ENCODE measurements at places on chromosomes 6 and 20.

DNA sequence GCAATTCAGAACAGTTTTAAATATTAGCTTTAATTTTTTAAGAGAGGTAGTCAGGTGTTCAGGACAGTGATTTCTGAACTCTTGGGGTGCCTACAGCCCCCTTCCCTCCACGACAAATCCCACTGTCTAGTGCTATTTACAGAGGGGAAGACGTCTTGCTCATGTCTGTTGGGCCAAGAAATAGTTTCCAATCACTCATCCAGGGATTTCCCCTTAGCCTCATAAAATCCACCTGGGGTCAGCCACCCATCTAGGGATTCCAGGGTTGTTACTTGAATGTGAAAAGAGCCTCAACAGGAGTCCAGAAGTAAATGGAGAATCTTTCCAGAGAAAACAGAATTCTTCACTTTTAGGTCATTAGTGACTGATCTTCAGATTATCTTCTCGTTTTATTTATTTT, 37.0 kb downstream of the BICRAL start:
- DNase-seq: no peak

DNA sequence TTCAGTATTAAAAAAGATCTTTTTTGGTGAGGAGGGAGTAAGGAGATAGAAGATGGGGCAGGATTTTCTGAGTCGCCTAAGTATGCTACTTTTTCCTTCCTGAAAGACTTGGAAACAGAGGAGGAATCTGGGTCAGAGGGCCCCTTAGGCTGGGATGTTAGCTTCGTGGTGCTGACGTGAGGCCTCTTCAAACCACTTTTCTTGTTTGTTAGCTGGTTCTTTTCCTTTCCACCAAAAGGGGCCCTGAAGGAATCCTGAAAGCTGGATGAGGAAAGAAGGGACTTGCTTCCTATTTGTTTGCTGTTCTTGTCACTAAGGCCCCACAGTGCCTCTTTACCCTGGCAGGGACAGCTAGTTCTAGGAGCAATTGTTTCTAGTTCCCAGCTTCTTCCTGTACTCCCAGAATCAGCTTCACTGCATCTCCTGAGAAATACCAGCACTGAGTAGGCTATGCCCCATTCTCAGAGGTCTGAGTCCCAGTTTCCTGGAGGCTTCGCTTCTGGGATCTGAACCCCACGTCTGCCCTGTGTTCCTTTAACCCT, 2.2 kb upstream of the IL20RA start:
- no peak for DNase-seq

- no peak for DNase-seq
Measured at GRCh38 chr20:59891581-59891980, 41.9 kb downstream of the SYCP2 start.

- no peak for DNase-seq
Measured at GRCh38 chr6:111552241-111552744, 53.4 kb downstream of the TRAF3IP2 start.

DNA sequence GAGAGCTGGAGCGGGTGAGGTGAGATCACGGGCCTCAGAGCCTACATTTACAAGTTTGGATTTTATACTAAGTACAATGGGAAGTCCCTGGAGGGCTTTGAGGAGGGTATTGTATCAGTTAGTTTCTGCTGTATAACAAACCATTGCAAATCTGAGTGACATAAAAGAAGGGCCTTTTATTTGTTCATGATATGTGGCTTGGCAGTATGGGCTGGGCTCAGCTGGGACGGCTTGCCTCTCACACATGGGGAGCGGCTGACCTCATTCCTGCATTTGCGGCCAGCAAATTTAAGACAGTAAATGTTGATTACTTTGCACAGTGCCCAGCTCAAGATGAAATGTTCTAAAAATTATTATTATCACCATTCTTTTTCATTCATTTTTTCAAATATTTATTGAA, 21.7 kb downstream of the GDAP1L1 start:
- DNase-seq: no peak

GRCh38 chr6:13709689-13710551, 1.7 kb downstream of the RANBP9 start:
- no peak for DNase-seq

- DNase-seq: no peak
Measured at GRCh38 chr20:6277661-6278240, 154.9 kb upstream of the FERMT1 start.

GRCh38 chr20:5730131-5730530, 20.1 kb upstream of the SHLD1 start:
- DNase-seq: no peak

DNA sequence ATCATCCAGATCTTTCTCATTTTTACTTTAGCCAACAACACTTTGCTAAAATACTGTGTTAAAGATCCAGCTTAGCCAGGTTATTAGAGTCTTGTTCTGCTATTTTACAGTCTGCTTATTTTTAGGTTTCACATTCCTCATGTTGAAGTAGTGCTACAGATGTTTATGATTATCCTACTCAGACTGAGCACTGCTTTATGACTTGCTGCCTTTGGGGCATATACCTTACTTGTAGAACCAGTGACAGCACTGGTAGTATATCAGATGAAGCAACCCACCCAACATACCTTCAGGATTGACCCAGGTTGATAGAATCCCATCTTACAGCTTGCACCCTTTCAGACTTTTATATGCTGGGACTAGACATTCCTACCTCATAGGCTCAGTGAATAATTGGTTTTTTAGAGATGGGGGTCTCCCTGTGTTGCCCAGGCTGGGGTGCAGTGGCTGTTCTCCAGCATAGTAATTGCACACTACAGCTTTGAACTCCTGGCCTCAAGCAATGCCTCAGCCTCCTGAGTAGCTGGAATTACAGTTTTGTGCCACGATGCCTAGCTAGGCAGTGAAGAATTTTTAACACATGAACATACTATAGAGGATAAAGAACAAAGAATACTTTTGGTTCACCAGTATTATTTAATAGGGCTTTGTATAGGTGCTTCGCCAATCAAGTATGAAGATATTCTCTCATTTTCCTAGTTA, 63.8 kb upstream of the DYNLRB1 start:
- DNase-seq: no peak

- DNase-seq: no peak
Measured at GRCh38 chr6:16031278-16031981, 97.5 kb upstream of the MYLIP start.

GRCh38 chr6:112749673-112750072, 402.5 kb downstream of the RFPL4B start:
- DNase-seq: no peak

DNA sequence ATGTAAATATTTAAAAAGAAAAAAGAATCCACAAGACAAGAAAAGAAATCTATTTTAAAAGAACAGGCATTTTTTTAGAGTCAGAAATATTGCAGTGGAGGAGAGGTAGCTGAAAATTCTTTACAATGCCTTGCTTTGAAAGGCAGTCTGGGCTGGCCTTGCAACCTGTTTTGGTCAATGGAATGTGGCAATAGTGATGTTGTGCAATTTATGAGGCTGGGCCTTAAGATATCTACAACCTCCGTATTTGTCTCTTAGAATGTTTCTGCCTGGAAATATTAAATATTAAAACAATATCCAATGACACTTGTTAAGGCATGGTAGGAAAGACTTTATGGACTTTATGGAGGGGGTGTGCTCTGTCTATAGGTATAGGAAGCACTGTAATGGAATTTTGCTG, 14.8 kb upstream of the SCGN start:
- no peak for DNase-seq

GRCh38 chr6:90131614-90132423, 164.8 kb downstream of the BACH2 start:
- no peak for DNase-seq

- DNase-seq: no peak
Measured at GRCh38 chr6:1117530-1118286, 194.2 kb upstream of the FOXQ1 start.

DNA sequence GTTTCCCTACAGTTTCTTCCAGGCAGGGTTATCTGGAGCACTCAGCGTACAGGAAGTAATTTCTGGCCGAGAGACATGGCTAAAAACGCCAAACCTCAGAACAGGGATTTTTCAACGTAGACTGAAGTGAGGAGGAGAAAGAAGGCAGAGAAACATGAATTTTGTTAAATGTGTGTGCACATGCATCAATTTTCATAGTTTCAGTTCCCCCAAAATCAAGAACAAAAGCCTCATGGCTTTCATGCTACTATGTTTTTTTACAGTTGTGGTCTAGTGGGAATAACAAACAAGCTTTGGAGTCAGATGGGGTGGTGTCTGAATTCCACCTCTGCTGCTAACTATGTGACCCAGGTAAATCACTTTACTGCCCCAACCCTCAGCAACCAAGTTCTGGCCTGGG, 4.9 kb downstream of the TOMM34 start:
- DNase-seq: no peak

DNA sequence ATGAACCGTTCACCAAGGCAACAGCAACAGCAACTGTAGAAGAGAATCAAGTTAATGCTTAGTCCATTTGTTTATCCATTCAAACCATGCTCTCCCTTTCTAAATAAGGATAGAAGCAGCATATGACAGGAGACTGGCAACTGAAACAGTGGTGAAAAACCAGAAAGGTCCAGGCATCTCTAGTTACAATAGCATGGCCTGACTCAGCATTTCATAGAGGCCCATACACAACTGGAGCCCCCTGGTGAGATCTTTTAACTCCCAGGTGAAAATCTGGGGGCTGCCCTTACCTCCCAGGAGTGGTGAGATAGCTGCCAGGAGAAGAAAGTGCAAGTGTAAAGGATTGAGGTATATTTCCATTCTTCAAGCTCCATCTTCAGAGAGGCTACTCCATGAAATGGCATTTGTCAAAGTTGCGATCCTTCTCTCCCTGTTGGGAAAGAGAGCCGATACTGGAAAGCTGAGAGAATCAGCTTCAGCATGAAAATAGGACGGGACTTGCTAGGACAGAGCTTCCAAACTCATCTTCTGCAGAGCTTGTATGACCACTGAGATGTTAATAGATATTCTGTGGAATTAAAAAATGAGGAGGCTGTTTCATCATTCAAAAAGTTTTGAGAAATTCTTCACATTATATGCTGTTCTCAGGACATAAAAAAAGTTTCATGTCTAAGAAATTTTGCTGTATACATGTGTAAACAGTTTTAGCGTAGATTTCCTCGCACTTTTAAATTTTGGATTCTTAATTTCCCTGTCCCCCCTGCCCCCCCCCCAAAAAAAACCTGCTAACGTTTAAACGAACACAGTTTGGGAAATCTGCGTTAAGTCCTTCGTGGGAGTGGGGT, 10.9 kb upstream of the SLC2A12 start:
- DNase-seq: no peak

- DNase-seq: no peak
Measured at GRCh38 chr6:132961610-132962009, 147.2 kb downstream of the RPS12 start.

DNA sequence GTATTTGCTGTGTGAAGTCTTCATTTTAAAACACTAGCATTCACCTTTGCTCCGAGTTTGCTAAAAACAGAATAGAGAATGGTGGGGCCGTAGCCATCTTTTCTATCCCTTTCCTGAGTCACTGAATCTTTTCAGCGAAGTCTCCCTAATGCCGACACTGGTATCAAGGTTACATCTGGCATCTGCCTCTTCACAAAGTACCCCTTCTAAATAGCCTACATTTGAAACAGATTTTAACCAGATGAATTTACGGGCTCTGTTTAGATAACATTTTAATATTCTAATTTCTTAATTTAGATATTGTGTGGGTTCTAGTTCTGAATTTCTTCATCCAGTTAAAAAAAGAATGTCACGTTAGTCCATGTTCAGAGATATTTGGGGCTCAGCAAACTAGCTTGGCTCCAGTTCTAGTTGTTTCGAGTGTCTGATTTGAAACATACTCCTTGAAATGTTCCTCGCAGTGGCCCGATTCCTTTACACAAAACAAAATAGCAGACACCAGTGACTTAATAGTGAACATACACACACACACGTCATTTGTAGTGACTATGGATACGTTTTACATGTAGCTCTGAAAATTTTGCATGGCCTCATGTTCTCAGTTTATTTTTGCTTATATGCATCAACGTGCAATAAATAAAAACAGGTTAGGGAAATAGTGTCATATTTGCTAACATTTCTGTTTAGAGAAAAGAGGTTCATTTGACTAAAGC, 15.1 kb downstream of the DSP start:
- no peak for DNase-seq

DNA sequence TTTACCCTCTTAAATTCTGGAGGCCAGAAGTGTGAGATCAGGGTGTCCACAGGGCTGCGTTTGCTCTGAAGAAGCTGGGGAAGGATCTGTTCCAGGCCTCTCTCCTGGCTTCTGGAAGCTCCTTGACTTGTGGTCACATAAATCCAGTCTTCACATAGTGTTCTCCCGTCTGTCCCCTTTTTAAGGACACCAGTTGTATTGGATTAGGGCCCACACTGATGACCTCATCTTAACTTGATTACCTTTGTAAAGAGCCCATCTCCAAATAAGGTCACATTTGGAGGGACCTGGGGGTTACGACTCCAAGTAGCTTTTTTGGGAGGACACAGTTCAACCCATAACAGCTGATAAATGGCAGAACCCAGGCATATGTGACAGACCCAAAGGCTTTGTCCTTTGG, 20.0 kb upstream of the WFDC2 start:
- DNase-seq: no peak

DNA sequence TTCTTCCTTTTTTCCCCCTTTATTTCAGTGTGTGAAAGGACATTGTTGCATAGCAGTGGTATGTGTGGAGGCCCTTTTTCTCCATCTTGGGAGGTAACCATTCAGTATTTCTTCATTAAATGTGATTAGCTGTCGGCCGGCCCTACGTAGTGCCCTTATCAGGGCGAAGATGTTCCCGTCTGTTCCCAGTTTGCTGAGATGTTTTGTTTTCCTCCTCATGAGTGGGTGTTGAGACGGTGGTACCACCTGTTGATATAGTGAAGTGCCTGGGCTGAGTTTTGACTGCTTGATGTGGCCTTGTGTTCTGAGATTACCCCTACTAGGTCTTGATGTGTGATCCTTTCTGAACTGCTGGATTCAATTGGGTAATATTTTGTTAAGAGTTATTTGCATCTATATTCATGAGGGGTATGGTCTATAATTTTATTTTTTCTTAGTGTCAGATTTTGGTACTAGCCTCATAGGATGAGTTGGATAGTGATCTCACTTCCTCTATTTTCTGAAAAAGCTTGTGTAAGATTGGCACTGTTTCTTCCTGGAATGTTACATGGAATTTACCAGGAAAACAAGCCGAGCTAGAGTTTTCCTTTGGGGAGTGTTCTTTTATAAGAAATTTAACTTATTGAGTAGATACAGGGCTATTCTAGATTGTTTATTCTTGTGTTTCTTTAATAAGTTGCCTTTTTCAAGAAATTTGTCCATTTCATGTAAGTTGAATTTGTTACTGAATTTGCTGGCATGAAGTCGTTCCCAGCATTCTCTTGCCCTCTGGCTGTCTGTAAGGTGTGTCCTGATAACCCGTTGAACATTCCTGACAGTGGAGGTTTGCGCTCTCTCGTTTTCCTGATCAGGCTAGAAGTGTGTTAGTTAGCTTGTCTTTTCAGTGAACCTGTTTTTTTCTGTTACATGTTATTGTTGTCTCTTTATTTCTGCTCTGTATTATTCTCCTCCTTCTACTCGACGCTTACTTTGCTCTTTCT, 4.3 kb downstream of the MTG2 start:
- no peak for DNase-seq

- no peak for DNase-seq
Measured at GRCh38 chr6:134550604-134551003, 232.7 kb upstream of the SGK1 start.
